ENCODE measurements at places on chromosomes 1 and 21. TPM values are rescaled to one million over a fixed set of nuclear protein-coding genes. Genes with fewer than 3 reads are reported as not detected.

- no peak for DNase-seq
Measured at GRCh38 chr1:165403835-165404482, 41.0 kb downstream of the RXRG start.

GRCh38 chr21:33966324-33966949, 50.8 kb upstream of the ATP5PO start:
- peak; percentile 30 for DNase-seq

GRCh38 chr1:193309936-193310475, 123.6 kb upstream of the B3GALT2 start:
- DNase-seq: no peak

DNA sequence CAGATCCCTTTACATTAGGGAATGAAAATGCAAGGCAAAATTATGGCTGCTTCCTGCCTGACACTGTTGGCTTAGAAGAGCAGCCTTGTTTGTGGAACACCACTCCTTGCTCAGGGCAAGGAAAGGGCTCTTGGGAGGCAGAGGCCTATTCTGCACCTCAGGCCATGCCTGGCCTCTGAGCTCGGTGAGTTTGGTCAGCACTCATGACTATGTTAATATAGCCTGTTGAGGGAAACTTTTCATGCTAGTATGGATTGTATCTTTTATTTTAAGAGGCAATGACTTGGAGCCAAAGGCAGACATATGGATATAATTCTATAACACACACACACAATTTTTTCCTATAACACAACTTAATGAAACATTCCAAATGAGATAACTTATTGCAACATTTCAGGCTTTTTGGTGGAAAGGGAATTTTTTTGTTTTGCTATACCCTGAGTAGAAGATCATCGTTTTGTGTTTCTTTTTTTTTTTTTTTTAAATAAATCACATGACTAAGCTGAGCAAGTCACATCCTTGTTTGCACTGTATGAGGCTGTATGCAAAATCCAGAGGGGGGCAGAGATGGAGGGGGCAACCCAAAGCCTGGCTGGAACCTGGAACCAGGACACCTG, 5.6 kb upstream of the YRDC start:
- DNase-seq: no peak

MACO1 gene
- total RNA-seq: 15.1 TPM

DNA sequence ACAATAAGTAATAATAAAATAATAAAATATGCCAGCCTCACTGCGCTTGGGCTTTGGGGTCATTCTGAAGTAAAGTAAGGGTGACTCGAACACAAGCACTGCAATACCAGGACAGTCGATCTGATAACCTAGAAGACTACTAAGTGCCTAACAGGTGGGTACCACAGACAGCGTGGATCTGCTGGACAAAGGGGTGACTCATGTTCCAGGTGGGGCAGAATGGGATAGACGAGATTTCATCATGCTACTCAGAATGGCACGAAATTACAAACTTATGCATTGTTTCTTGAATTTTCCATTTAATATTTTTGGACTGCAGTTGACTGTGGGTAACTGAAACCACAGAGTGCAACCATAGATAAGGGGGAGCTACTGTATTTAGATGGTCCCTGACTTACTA, 221.1 kb upstream of the GREM2 start:
- DNase-seq: no peak

DNA sequence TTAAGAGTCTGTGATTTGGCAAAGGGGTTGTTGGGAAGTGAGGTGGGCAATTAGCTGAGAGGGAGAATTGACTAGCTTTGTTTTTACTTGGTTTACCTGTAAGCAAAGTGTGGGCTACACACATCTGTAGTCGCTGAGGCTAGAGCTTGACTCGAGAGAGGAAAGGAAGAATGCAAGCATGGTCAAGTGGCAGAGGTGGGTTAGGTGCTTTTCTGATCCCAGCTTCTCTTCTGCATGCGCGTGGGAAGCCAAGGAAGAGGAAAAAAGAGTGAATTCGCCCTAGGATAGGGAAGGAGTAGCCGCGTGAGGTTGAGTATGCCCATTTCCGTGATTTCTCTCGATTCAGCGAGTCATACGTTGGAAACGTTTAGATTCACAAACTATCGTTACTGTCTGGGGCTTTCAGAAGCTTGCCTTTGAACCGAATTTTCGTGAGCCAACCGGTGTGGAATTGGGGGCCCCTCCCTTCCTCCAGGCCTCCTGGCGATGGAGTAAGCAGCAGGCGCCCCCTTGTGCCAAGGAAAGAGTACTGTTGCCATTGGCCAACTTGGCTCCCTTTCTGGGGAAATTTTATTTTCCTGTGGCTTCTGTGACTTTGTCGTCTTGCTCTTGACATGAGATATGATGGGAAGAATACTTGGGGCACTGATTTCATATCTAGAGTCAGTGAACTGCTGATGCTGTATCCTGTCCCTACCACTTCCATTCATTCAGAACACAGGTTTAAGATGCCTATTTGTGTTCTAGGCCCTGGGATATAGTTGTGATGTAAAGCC, 1.3 kb downstream of the PIGV start:
- peak; percentile 83 for DNase-seq

IL20 gene
- not detected for total RNA-seq

- no peak for DNase-seq
Measured at GRCh38 chr1:191096405-191096804, 618.7 kb upstream of the BRINP3 start.

- DNase-seq: no peak
Measured at GRCh38 chr1:222034790-222035189, 292.9 kb upstream of the DUSP10 start.

ERG gene
- 3.0 TPM for total RNA-seq

TBX15 gene
- total RNA-seq: 0.42 TPM

DNA sequence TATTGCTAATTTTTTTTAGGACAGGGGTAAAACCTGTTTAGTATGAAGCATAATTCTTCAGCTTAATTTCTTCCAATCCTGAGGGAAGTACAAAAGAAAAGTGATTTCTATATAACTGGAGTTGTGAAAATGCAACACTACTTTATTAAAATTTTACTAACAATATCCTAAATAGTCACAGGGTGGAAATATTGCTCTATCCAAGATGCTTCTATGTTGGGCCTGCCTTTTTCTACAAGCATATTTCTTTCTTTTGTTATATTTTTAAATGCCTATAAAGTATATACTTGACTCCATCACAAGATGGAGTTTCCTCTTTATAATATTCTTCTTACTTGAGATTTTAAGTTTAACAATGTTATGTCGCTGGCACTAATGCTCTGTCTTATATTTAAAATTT, 37.9 kb downstream of the DTL start:
- no peak for DNase-seq

DNA sequence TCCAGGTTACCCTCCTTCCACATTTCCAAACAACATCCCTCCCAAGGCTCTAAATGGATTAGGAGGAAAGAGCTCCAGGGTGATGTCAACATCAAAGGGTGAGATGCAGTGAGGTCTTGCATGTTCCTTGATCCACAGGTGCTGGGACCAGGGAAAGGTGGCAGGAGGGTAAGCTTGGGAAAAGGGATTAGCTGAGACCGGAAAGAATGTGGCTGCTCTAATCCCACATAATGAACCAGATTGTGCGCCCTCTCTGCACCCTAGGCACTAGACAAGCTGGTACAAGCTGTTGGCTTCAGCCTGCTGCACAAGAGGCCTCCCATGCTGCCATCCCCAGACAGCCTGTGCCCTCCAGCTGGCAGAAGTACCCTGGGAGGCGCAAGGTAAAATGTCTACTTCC, 34.9 kb downstream of the PLXNA2 start:
- no peak for DNase-seq

DNA sequence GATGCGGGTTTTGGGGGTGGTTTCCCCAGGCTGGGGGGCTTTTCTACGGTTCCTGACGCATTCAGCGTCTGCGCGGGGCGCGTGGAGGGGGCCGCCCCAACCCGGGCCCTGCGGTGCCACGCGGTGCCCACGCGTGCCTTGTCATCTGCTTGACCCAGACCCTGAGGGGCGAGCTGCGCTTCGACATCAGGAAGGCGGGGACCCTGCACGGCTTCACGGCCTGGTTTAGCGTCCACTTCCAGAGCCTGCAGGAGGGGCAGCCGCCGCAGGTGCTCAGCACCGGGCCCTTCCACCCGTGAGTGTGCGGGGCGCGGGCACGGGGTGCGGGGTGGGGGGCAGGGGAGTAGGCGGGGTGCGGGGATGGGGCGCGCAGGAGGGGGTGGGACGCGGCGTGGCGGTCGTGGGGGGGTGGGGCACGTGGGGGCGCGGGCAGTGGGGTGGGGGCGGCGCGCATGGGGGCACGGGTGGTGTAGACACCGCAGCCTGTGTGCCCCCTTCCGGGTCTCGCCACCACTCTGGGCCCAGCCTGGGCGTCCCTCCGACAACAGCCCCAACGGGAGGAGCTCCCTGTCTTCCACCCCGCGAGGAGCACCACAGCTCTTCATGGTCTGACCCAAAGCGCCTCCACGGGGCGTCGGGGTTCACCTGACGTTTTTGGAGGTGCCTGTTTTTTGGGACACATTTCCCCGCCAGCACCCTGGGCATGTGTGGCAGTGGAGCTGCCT, 26.3 kb downstream of the PRMT2 start:
- DNase-seq: no peak

OR2T35 gene
- total RNA-seq: not detected

FCAMR gene
- total RNA-seq: not detected

DNA sequence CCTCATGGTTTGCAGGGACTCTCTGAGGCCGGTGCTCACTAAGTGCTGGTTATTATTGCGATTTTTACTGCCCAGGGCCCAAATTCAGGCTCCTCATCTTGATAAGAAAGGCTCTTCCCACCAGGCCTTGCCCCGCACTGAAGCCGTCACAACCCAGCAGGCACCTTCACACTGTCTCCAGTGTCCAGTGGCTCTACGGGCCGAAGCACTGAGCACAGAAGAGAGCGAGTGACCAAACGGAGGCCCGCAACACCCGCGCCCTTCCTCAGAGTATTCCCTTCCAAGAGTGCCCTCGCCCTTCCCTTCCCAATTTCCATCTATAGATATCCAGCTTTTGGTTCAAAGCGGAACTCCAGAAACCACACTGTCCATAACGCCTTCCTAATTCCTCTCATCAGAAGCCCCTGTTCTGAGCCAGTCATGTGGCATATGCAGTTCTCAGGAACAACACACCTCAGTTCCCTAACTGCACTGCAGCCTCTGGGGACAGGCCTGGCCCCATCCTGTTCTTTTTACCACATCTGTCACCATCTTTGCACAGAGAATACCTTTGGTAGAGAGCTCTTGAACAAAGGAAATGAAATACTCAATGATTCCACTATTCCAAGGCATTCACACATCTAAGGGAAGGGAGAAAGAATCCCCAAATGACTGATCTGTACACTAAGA, 15.1 kb downstream of the FALEC start:
- no peak for DNase-seq

COL6A1 gene
- total RNA-seq: 100 TPM

GRCh38 chr1:49686107-49686506, 337.6 kb downstream of the AGBL4 start:
- DNase-seq: no peak

GRCh38 chr1:202144402-202145067, at the start of gene ARL8A:
Gene ARL8A, minus strand, starts transcription at chr1:202144737. Its CDS starts 165 bp downstream, at chr1:202144572.
- no peak for DNase-seq

DNA sequence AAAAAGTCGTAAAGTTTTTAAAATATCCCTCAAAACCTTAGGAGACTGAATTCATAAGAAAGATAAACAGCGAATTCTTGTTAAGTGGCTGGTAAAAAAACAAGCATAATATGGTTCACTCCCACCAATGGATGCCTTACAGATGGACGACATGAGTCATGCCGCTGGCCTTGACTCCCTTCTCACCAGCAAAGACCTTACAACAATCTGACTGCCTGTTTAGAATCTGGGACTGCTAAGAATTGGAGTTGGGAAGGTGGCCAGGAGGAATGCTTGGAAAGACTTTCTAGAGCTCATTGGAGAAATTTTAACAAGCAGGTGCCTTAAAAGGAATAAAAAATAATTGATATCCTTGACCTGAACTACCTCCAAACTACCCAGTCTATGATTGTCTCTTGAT, 206.9 kb upstream of the FMN2 start:
- DNase-seq: no peak

EPHA10 gene
- 1.0 TPM for total RNA-seq

DNA sequence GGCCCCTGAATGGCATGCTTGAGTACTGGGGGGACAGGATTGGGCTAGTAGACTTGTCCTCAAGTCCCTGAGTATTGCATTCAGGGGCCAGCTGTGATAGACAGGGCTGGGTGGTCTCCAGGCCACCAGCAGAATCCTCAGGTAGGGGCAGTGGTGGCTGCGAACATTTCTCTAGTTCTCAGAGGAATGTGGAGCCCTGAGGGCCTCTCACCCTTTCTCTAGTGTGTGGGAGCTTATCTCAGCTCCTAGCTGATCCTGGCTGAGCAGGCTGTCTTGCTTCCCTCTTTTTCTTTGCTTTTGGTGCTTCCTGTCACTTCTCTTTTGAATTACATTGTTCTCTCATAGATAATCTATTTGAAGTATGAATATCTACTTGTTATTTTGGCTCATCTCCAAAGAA, 30.0 kb upstream of the PM20D1 start:
- no peak for DNase-seq

DNA sequence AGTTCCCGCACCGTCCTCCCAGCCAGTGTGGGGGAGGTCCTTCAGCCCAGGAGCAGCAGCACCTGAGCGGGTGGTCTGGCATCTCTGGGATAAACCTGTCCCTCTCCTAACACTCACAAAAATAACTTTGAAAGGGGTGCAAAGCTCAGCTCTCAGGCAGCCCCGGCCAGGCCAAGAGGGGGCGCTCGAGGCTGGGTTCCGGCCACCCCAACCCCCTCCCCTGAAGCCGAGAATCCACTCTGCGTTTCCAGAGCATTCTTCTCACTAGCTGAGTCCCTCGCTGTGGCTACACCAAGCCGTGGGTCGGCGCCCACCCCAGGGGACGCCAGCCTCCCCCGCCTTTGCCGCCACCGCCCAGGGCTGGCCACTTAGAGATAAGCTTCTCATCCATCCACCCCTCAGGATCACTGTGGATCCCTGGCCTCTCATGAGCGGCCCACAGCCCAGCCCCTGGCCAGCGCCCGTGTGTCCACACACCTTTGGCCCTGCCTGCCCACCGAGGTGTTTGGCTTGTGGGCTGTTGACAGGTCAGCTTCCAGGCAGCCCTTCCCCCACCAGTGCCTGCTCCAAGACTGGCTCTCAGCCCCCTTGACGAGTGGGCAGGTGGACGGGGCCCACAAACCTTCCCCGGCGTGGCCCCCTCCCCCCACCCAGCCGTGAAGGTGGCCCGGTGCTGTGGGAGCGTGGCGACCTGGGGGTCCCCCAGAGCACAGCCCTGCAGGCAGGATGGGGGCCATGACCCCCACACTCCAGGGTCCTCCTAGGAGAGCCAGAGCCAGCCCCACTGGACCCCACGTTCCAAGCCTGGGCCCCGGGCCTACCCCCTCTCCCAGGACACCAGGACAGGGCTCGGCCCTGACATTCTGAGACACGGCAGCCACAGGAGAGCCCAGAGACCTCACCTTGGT, 1.9 kb downstream of the FTCD start:
- DNase-seq: peak; percentile 95

Data from H1 (cell line).